ENCODE measurements at places on chromosomes 3 and 15. TPM values are rescaled to one million over a fixed set of nuclear protein-coding genes. Genes with fewer than 3 reads are reported as not detected.

The SLC22A14 gene
- 0.23 TPM for polyA plus RNA-seq

The SLC22A13 gene
- 0.18 TPM for polyA plus RNA-seq

The IL16 gene
- polyA plus RNA-seq, result 9.1 TPM

The CCDC39 gene
- polyA plus RNA-seq, result 2.7 TPM

The GOLGA6D gene
- polyA plus RNA-seq, result 0.25 TPM

The PAQR5 gene
- 0.72 TPM for polyA plus RNA-seq

The LCTL gene
- polyA plus RNA-seq, result 0.13 TPM

The TUSC7 gene
- polyA plus RNA-seq, result not detected

The PLA2G4D gene
- 0.08 TPM for polyA plus RNA-seq

The LTK gene
- 22.8 TPM for polyA plus RNA-seq

The HYAL1 gene
- polyA plus RNA-seq, result 2.1 TPM

The APBA2 gene
- polyA plus RNA-seq, result 4.4 TPM

The PPM1L gene
- 12.6 TPM for polyA plus RNA-seq

The CDHR4 gene
- not detected for polyA plus RNA-seq

The BLOC1S6 gene
- polyA plus RNA-seq, result 31.9 TPM

The PIF1 gene
- 8.6 TPM for polyA plus RNA-seq

The TRA2B gene
- 163 TPM for polyA plus RNA-seq

The IL20RB gene
- 0.97 TPM for polyA plus RNA-seq

The LRRC31 gene
- not detected for polyA plus RNA-seq

The SERP1 gene
- 64.1 TPM for polyA plus RNA-seq

The UCN2 gene
- polyA plus RNA-seq, result 0.26 TPM
